Panc1 (cell line): ENCODE measurements at places on chromosomes 16 and 17. TPM values are rescaled to one million over a fixed set of nuclear protein-coding genes. Genes with fewer than 3 reads are reported as not detected.

The KCNH4 gene
- total RNA-seq = 1.5 TPM

DNA sequence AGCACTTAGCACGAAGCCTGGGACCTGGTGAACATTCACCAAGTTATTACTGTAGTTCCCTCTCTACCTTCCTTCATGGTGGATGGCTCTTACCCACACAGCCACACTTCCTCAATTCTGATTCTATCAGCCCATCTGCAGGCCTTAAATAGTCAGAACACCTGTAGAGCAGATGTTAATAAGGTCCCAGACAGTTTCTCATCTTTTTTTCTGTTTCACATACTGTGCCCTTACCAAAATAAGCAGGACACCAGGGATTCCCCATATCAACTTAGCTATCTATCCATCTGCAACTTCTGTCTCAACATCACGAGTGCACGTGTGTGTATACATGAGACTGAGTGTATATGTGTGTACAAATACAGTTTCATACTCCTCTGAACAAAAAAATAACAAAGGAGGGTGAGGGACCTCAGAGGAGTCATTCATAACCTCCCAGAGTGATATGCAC is 2.8 kb downstream of the RECQL5 start:
- H3K27ac ChIP-seq = no peak overlapping the region
- no peak for DNase-seq
- peaks cover 20% of the 10 kb centered on the region for H3K36me3 ChIP-seq

DNA sequence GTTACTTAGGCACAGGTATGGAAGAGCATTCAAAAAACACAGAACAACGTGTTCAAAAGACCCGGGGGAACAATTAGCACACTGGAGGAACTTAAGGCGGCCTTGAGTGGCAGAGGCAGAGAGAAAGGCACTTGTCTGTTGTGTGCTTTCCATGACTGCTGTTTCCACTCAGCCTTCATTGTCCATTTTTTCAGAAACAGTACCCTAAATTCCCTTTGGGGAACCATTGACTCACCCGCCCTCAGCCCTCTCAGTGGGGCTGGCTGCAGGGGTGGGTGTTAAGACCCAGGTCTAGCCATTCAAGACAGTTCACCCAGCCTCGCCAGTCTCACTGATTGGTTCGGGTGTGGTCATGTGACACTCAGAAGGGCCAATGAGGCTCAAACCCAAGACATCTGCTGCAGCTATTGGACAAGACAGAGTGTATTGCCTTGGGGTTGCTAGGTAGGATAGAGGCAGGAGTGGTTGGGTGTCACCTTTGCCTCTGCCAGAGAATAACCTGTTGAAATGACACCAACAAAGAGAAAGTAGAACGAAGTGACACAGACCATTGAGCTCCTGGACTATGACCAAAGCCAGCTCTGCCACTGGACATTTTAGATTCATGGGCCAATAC is 19.6 kb upstream of the CEP20 start:
- no peak overlapping the region for H3K27ac ChIP-seq
- DNase-seq = no peak
- H3K27me3 ChIP-seq = no peaks in the 10 kb centered on the region
- no peaks in the 10 kb centered on the region for H3K4me1 ChIP-seq

- peaks cover 16% of the 10 kb centered on the region for H3K4me1 ChIP-seq
- H3K27me3 ChIP-seq = no peaks in the 10 kb centered on the region
- H3K27ac ChIP-seq = no peak overlapping the region
- no peak for DNase-seq
These were observed 2.7 kb downstream of the ELMO3 start for GRCh38 chr16:67201411-67202345.

- no peak overlapping the region for H3K4me3 ChIP-seq
- H3K36me3 ChIP-seq = no peaks in the 10 kb centered on the region
- no peaks in the 10 kb centered on the region for H3K27me3 ChIP-seq
- no peak overlapping the region for H3K27ac ChIP-seq
- no peak for DNase-seq
These were observed 6.6 kb downstream of the NDRG4 start for GRCh38 chr16:58506241-58507194.
